CD4-positive, alpha-beta T cell (primary cell): ENCODE measurements at places on chromosomes 13 and 19. TPM values are rescaled to one million over a fixed set of nuclear protein-coding genes. Genes with fewer than 3 reads are reported as not detected.

- peaks cover 15% of the 10 kb centered on the region for H3K4me1 ChIP-seq
- peak; percentile 83 for DNase-seq
- no peak overlapping the region for H3K4me3 ChIP-seq
Observed at GRCh38 chr19:41951686-41952172, 7.4 kb downstream of the RABAC1 start.

The TBC1D4 gene
- total RNA-seq = 37.4 TPM

DNA sequence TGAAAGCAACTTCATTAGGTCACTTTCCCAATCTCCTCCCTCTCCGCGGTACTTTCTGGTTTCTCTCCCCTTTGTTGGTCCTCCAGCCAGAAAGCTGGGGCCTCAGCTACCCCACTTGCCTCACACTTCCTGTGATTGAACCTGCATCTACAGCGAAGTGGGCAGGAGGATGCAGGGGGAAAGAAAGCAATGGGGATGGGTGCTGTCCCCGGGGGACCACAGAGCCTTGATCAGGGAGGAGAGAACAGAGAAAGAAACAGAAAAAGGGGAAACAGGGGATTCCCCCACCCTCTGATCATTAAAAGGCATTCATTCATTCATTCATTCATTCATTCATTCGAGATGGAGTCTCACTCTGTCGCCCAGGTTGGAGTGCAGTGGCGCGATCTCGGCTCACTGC lies 74.2 kb downstream of the TRPM4 start:
- no peak overlapping the region for H3K4me3 ChIP-seq
- no peak for DNase-seq
- no peaks in the 10 kb centered on the region for H3K36me3 ChIP-seq
- H3K27ac ChIP-seq = no peak overlapping the region
- peaks cover 20% of the 10 kb centered on the region for H3K4me1 ChIP-seq
- H3K27me3 ChIP-seq = no peaks in the 10 kb centered on the region

The CPB2 gene
- not detected for total RNA-seq

The GRIN3B gene
- 0.22 TPM for total RNA-seq
